Stimulated activated CD4-positive, alpha-beta T cell treated with anti-CD3 and anti-CD28 coated beads, Interleukin-1b, Interleukin-23, amount 100 ng/mL, for 4 hours (primary cell): ENCODE measurements at places on chromosomes 6 and 20.

DNA sequence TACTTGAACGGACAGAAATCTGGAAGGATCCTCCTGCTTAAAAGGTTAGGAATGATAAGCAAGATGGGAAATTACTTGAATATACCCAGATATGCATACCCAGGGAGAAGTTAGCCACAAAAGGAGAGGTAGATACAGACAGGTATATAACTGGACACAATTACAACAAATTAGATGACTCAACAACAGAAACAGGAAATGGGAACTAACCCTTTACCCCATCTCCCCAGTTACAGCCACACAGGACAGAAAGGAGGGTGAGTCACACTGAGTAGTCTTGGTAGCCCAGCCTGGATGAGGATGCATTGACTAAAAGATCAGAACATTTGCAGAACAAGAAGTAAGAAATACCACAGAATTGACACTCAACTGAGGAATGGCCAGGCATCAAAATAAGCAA, 61.2 kb downstream of the C6orf52 start:
- DNase-seq: no peak

DNA sequence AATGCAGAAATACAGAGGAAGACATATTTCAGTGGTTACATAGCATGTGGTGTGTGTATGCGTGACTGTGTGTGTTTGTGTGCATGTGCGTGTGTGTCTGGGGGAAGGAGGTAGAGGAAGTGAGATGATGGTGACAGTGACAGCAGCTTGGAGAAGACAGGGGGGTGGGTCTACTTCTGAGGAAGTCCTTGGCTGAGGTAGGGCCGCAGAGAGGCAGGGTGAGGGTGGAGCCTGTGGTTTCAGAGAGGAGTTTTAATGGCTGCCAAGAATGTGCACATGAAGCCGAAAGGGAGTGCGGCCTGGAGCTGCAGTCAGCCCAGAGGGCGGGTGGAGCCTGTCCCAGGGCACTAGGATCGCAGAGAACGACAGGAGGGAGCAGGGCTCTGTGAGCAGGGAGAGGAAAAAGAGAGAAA, 22.7 kb upstream of the RNF24 start:
- peak; percentile 62 for DNase-seq

GRCh38 chr6:106158816-106159215, 72.7 kb downstream of the PRDM1 start:
- no peak for DNase-seq

DNA sequence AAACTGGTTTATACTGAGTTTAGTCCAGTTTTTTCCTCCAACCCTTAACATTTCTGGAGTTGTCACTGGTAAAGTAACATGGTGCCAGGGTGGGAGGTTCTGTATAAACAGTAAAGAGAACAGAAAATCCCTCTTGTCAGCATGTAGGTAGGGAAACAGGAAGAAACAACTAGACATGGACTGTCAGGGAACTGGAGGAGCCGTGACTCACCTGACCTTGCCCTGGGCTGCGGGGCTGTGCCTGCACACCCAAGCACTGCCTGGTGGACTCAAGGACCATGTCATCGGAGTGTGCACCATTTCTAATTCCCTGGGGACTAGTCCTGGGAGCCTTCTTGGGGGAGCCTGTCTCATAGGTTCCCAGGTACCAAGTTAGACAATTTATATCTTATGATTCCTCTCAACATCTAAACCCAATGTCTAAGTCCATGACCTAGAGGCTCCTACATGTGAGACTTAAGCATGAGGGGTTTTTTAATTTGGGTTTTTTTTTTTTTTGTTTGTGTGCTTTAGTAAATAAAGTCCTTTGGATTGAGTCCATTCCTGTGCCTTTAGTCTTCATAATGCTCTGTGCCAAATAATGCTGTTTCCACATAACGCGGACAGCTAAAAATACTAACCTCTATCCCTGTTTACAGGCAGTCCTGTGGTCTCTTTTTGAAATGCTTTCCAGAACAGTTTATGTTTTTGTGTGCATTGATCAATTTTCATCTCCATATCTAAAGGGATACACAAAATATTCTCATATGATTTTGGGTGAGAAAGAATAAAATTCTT, 136.9 kb upstream of the SUPT3H start:
- no peak for DNase-seq

- DNase-seq: no peak
Observed at GRCh38 chr6:80478030-80478429, 371.6 kb downstream of the BCKDHB start.

GRCh38 chr20:4130404-4131189, 115.2 kb upstream of the RNF24 start:
- DNase-seq: no peak

DNA sequence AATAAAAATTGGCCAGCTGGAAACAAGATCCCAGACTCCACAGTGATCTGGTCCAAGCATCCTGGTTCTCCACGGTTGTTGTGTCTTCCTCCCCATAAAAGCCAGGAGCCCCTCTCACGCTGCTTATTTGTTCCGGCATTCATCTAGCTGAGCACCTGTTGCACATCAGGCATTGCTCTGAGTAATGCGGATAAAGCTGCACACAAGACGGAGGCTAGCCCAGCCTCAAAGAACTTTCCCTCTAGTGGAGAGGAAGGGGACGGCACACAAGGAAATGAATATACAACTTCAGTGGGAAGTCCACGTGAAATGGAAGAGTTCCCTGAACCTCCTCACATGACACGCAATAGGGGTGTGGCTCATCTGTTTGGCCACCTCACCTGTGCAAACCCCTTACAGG, 30.3 kb upstream of the NXT1 start:
- DNase-seq: no peak
